ENCODE measurements at places on chromosomes 11 and 22. TPM values are rescaled to one million over a fixed set of nuclear protein-coding genes. Genes with fewer than 3 reads are reported as not detected.
A peak's percentile ranks its signal among the peaks of the same experiment; 100 is the strongest.

GRCh38 chr11:108237058-108237481 is 14.2 kb downstream of the ATM start:
- no peak for ATAC-seq

- ATAC-seq: peak; percentile 73
Measured at GRCh38 chr11:124900464-124900863, 2.8 kb upstream of the ROBO4 start.

DNA sequence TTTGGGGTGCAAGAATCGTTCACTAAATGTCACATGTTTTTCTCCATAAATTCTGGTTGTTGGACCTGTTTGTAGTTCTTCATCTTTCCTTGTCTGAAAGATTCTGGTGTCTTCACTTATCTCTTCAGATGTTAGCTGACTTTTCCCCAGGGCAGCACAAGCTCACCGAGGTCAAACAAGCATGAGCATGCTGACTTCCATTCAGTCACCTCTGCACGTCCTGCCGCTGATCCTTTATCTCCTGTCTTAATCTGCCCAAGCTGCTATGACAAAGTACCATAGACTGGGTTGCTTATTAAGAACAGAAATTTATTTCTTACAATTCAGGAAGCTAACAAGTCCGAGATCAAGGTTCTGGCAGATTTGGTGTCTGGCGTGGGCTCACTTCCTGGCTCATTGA is 800.6 kb downstream of the NTM start:
- ATAC-seq: no peak

DNA sequence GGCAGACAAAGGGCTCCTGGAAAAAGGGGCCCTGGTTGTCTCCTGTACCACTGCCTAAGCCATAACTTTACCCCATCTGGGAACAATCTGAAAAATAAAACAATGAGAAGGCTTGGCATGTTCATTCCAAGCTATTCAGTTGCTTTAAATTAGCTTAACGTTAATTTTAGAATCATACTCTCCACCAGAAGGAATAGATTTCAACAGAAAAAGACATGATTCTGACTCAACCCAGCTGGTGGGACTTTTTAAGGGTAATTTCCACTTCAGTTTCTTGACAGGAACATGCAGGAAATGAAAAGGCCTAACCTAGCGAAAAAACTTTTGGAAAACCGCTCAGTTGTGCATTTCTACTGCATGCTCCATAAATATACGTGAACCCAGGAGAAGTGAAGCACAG is 7.9 kb downstream of the SF3A1 start:
- ATAC-seq: no peak

GRCh38 chr11:16410479-16410878 is 54.1 kb upstream of the SOX6 start:
- ATAC-seq: peak; percentile 76

DNA sequence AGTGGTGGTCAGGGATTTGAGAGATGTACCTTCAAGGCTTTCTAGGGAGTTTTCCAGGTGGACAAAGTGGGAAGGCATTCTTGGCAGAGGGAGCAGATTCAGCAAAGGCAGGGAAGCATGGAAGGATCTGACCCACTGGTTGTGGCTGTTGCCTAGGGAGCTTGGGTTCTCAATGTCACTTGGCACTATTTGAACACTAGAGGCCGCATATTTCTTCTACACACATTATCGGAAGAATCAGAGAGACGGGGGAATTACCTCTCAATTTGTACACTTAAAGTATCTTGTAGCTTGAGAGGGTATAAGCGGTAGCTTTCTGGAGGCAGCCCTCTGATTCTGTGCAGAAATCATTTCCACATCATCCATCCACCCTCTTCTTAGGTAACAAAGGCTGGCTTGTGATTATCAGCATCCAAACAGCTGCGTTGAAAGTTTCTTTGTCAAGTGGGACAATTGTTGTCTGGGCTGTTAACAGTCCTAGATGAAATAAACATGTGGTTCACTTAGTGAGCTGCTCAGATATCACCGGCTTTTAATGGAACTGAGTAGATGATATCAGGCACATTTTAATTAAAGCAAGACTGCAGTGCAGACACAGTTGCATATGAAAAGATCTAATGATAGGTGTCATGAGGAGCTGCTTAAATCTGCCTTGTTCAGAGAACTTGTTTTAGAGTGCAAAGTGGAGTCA is 2.6 kb downstream of the NELL1 start:
- ATAC-seq: no peak

DNA sequence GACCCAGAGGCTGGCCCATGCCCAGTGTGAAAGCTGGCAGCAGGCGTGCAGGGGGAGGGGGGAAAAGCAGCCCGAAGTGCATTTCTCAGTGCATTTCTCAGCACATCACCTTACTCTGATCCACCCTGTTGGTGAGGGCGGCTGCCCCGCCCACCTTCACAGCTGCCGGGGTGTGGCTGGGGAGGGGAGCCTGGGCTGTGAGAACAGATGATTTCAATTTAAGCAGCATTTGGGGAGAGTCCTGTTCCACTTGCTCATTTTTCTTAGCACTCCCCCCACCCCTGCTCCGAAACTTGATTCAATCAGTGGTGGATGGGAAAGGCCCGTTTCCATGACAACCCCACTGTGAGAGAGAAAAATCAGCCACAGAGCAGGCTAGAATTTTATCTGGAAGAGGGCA is 84.8 kb downstream of the SNX19 start:
- peak; percentile 28 for ATAC-seq

- no peak for ATAC-seq
Measured at GRCh38 chr11:47328449-47329390, 23.8 kb downstream of the MYBPC3 start.

DNA sequence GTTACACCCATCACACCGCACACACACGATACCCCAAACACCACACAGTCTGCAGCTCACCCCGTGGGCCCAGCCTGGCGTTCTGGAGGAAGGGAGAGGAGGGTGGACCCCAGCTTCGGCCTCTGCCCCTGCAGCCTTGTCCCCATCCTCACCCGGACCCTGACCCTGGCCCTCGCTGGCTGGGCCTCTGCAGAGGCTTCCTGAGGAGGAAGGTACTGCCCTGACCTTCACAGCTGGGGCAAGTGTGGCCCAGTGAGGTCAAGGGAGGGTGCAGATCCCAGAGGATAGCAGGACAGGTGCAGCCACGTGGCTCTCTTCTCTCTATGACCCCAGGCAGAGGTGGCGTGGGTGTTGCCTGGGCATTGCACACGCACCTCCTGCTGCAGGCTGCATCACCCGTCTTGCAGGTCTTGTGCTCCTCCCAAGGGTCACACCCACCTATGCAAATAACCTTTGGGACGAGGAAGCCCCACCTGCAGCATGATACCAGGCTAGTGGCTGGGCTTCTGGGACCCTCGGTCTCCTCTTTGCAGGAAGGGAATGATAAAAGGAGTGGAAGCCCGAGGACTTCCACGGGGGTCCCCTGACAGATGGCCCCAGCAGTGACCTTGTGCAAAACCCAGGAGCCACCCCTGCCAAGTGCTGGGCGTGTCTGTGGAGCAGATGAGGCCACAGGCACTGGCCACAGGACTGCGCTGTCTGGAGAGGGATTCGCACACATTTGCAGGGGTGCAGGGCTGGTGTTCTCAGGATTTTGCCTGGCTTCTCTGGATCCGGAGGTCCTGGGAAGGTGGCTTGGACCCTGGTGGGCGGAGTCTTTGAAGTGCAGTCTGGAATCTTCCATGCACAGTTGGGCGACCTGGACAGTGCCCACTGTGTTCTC is 1241.5 kb downstream of the BRD1 start:
- ATAC-seq: peak; percentile 22

DNA sequence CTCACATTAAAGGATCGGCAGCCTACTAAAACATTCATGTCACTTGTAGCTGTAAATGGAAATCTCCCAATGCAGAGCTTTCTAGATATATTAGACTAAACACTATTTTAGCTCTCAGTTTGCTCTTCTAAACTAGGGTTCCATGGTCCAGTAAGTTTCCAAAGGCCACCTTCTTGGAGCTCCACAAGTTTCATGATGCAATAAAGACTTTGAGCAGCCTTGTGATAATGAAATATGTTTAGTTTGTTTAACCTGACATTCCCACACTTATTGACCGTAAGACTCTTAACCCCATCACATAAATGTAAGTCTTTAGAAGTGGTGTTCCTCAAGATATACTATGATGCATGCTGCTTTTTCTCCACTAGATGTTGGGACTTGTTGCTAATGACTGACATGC is 87.7 kb downstream of the TRIM44 start:
- ATAC-seq: no peak

Gene BLID
- total RNA-seq: 0.56 TPM

Gene DNAJB13
- not detected for total RNA-seq

Gene C11orf97
- total RNA-seq: not detected
